Smooth muscle cell of the brain vasculature (primary cell): ENCODE measurements at places on chromosomes 12 and 14.
A peak's percentile ranks its signal among the peaks of the same experiment; 100 is the strongest.

DNA sequence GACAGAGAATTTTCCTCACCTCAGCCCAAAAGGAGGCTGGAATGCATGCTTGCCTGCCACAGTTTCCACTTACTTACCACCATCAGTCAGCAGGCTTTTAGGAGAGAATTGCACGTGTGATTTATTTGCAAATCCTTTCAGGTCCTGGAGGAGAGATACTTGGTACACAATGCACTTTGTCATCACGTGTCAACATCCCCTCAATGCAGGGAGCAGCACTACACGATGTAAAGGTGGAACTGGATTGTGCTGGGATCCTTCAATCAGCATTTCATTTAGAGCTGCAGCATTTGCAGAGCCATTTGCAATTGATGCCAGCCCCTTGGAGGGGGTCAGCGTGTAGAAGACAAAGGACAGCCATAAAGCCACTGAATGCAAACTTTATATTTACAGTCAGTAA is 218.1 kb downstream of the GLT1D1 start:
- DNase-seq: no peak

DNA sequence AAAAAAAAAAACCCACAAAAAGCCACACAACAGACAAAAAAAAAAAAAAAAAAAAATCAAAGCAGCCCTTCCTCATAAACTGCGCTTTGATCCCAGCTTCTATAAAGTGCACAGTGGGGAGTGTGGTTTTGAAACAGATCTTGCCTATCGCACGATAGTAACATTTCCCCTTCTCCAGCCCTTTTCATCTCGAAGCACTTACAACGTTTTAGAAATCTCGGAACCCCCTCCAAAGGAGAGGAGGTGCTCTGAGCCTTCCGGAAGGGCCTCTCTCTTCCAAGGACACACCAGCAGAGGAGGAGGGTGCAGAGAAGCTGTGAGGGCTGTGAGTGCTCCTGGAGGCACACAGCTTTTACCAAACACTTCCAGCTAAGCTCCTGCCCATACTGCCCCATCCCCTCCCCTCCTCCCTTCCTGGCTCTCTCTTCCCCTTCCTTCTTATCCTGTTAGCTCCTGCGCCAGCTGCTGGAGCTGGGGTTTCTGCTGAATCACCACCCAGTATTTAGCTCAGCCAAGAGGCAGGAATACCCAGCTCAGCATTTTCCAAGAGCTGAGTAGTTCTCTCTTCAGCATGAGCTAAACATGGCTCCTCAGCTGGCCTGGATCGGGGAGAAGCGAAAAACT is 28.4 kb downstream of the SLC7A8 start:
- peak; percentile 70 for DNase-seq

DNA sequence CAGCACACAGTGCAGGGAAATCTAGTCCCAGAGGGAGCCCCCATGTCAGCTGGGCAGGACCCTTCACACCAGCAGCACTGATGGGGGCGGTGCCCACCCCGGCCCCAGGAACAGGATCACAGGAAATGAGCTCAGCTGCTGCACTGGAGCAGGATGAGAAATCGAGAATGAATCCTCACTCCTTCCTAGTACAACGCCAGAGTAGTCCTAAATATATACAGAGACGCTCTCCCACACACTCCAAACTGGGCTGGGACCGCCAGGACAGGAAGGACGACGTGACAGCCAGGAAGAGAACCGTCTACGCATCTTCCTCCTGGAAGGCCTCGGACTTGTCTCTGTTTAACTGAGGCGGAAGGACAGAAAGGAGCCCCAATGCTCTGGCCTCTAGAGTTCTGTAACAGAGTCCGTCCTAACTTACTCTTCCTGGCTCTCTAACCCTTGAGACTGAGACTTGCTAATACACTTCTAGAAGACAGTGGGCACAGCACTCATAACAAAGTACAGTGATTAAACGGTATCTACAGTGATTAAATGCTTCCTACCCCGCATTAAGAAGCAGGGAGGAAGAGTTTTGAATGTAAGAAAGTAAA is 33.4 kb downstream of the CDC42BPB start:
- DNase-seq: no peak

DNA sequence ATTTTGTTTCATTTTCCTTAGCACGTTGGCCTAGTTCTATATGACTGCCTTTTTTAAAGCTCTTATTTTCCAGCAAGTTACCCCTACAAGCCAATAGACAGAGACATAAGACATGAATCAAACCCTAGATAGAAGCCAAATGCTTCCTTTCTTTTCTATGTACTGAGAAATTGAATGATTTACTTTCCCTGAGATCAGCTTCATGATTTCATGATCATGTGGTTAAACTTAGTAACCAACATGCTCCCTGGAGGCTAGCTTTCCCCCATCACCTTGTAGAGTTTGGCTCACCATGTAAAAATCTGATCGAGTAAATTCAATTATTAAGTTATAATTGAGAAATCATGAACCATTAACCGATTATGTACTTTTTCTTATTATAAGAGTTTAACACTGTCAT is 148.1 kb upstream of the LRIG3 start:
- DNase-seq: no peak

- no peak for DNase-seq
Observed at GRCh38 chr14:95891742-95892141, 15.1 kb downstream of the TUNAR start.

- DNase-seq: no peak
Observed at GRCh38 chr14:92190768-92191167, 69.0 kb downstream of the CPSF2 start.

GRCh38 chr14:84351646-84352045 is 1178.3 kb upstream of the FLRT2 start:
- no peak for DNase-seq

GRCh38 chr14:71136386-71137060 is 229.3 kb downstream of the PCNX1 start:
- no peak for DNase-seq

DNA sequence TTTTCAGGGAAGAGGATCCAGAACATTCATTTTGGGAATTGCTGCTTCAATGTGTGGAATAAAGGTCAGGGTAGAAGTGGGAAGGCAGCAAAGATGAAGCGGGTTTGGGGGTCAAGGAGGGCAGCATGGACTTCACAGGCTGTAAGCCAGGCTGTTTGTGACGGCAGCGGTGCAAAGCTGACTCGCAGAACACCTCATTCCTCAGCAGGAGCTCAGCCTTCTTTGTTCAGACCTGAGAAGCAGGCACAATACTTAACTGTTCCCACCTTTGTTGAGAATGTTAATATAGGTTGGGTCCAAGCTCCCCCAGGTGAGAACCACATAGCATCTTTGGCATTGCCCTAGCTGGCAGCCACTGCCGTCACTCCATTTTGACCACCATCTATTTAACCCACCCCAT is 16.7 kb downstream of the GRIN2B start:
- no peak for DNase-seq

DNA sequence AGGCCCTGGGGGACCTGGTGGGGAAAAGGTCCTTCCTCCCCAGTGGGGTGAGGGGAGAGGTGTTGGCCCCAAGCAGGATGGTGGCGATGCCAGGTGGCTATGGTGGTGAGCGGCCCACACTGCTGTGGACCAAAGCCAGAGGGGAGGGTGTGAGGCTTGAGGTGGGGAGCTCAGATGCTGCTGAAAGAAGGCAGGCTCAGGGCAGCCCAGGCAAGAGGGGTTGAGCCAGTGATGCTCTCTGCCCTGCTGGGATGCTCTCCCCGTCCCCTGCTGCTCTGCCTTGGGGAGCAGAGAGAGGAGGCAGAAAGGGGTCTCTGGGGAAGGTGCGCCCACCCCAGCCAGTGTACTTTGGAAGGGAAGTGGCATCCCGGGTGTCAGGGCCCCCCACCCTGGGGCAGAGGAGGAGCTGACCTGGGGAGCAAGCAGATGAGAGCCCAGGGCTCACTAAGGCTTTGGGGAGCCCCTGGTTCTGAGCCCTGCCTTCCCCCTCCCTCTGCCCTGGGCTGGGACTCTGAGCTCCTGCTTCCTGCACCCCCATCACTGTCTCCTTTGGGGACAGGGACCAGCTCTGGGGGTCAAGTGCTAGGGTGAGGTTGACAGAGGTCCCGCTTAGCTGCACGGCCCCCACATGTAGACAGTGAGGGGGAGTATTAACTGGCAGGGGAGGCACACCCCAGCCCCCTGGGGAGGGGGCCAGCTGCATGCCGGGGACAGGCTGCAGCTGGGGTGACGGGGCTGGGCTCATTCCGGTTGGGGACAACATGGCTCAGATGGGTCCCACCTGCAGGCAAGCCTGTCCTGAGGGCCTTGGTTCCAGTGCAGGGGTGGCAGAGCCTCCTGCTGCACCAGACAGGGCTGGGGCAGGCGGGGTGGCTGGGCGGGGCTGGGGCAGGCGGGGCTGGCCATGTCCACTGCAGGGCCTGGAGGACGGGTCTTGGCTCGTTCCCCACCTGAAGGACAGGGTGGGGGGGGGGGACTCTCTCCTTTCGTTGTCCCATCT is 124.4 kb downstream of the KIF26A start:
- no peak for DNase-seq

- no peak for DNase-seq
Observed at GRCh38 chr12:108666401-108666881, 32.7 kb upstream of the SELPLG start.
